ENCODE measurements at places on chromosomes 7 and 10. TPM values are rescaled to one million over a fixed set of nuclear protein-coding genes. Genes with fewer than 3 reads are reported as not detected.

The OR6V1 gene
- not detected for total RNA-seq

The ZSCAN21 gene
- 7.9 TPM for total RNA-seq

The FAM241B gene
- 3.6 TPM for total RNA-seq

The CAMK2B gene
- not detected for total RNA-seq
